ENCODE measurements at places on chromosomes 16 and 17. TPM values are rescaled to one million over a fixed set of nuclear protein-coding genes. Genes with fewer than 3 reads are reported as not detected.

The CACNG1 gene
- total RNA-seq: not detected

The SLC7A5 gene
- total RNA-seq: 348 TPM

The SLFN5 gene
- total RNA-seq: 46.7 TPM

The MEOX1 gene
- total RNA-seq: not detected

The PABPN1L gene
- total RNA-seq: not detected

The KRT33A gene
- total RNA-seq: not detected

The NPIPB9 gene
- 7.8 TPM for total RNA-seq

The WNT3 gene
- 0.29 TPM for total RNA-seq

The CES5A gene
- not detected for total RNA-seq

The SMTNL2 gene
- not detected for total RNA-seq

GRCh38 chr16:3369073-3369472 is 13.4 kb downstream of the OR2C1 start:
- no peaks in the 10 kb centered on the region for H3K27me3 ChIP-seq
- no peaks in the 10 kb centered on the region for H3K4me1 ChIP-seq
- H3K4me3 ChIP-seq: no peak overlapping the region
- peaks cover 12% of the 10 kb centered on the region for H3K36me3 ChIP-seq
- H3K27ac ChIP-seq: no peak overlapping the region

DNA sequence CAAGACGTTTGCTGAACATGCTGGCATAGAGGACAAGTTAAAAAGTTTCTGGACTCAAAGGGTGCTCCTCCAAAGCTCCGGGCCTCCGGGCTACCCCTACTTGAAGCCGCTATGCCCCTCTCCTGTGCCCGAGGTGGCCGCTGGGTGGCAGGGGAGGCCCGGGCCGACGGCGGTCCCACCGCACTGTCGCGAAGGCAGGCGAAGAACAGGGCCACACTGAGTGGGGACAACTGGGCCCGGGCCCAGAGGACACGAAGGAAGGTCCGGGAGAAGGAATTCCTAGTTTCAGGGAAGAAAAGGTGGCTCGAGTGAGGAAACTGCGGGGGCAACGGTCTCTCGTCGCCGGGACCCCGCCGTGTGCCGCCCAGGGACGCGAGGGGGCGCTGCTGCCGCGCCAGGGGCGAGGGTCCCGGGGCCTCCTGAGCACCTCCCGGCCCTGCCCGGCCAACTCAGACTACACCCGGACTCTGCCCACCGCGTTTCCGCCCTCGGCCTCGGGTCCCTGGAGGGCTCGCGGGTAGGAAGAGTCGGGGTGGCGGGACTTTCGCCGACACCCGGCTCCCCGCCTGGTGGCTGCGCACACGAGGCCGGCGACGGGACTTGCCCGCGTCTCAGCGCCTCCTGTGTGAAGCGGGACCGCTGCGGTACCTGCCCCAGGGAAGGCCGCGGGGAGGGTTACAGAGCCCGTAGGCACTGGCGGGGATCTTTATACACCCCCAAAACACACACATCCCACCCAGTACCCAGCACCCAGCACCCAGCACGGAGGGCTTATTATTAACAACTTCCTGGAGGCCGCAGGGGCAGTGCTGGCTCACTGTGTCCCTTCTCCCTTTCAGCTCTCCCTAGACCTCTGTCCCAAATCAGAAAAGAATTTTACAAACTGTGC is 772 bp upstream of the CHCT1 start:
- H3K4me3 ChIP-seq: peak overlapping the region; percentile 69
- no peaks in the 10 kb centered on the region for H3K36me3 ChIP-seq
- DNase-seq: peak; percentile 81

GRCh38 chr16:3935921-3936320 is 55.4 kb upstream of the CREBBP start:
- no peak for DNase-seq
- no peaks in the 10 kb centered on the region for H3K36me3 ChIP-seq
- H3K4me1 ChIP-seq: no peaks in the 10 kb centered on the region
- H3K4me3 ChIP-seq: no peak overlapping the region
- H3K27me3 ChIP-seq: peaks cover 3% of the 10 kb centered on the region

DNA sequence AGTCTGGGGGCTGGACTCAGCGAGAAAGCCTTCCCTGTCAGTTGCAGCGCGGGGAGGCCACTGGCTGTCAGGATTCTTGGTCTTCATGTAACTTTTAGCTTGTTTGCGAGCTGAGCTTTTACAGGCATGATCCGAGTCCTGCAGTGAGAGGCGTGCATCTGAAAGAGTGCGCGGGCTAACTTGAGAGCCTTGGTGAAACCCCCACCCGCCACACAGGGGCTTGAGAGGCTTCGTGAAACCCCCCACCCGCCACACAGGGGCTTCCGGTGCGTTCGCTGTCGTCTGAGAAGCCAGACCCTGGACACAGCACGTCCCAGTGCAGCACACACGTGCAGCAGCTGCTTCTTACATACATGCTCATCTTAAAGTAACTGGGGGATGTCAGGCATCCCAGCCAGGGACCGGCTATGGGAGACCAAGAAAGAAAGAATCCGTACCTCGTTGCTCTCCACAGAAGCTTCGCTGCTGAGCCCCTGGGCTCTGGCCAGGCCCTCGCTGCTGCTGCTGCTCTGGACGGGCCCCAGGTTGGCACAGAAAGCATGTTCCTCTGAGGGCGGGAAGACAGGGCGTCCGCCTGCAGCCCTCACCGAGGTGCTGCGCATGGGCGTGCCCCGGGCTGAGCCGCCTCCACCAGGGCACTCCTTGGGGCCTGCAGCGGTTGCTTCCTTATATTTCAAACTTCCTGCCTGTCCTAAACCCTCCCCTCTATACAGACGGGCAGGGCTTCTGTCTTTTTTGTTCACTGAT is 7.8 kb downstream of the NUDT16L1 start:
- no peaks in the 10 kb centered on the region for H3K4me1 ChIP-seq
- no peak overlapping the region for H3K4me3 ChIP-seq
- no peaks in the 10 kb centered on the region for H3K27me3 ChIP-seq
- peak; percentile 29 for DNase-seq
- peaks cover 6% of the 10 kb centered on the region for H3K36me3 ChIP-seq
- no peak overlapping the region for H3K27ac ChIP-seq

- no peaks in the 10 kb centered on the region for H3K4me1 ChIP-seq
These were observed 650 bp upstream of the OTOP3 start for GRCh38 chr17:74935048-74935447.

GRCh38 chr17:16989953-16990860 is 18.3 kb upstream of the TNFRSF13B start:
- peak overlapping the region; percentile 80 for H3K4me3 ChIP-seq
- no peak for DNase-seq
- H3K27ac ChIP-seq: peak overlapping the region; percentile 78
- H3K4me1 ChIP-seq: peaks cover 45% of the 10 kb centered on the region
- no peaks in the 10 kb centered on the region for H3K27me3 ChIP-seq

- peaks cover 14% of the 10 kb centered on the region for H3K36me3 ChIP-seq
- no peak overlapping the region for H3K27ac ChIP-seq
- no peaks in the 10 kb centered on the region for H3K27me3 ChIP-seq
- DNase-seq: peak; percentile 54
- no peaks in the 10 kb centered on the region for H3K4me1 ChIP-seq
These were observed 74.3 kb downstream of the TIMM22 start for GRCh38 chr17:1071103-1071825.

DNA sequence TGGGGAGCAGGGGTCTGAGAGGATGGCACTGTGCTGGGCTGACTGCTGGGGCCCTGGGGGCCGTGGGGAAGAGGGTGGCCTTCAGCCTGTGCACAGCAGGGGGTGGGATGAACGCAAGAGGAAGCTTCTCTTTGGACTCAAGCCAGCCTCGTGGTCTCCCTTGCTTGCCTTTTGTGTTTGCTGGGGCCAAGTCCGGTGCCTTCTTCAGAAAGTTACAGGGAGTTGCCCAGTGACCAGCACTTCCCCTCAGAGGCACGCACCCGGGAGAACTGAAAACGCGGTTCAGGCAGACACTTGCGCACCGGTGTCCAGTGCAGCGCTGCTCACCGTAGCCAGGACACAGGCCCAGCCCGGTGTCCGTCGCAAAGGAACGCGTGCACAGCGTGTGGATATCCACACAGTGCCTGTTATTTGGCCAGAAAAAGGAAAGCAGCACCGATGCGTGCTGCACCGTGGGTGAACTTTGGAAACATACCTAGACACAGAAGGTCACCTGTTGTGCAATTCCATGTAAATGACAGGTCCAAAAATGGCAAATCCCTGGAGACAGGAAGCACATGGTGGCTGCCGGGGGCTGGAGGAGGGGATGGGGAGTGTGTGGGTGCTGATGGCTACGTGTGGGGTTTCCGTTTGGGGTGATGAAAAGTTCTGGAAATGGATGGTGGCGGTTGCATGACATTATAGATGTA is 29.4 kb upstream of the NUDT16L1 start:
- H3K36me3 ChIP-seq: no peaks in the 10 kb centered on the region
- DNase-seq: no peak
- peak overlapping the region; percentile 71 for H3K27ac ChIP-seq

DNA sequence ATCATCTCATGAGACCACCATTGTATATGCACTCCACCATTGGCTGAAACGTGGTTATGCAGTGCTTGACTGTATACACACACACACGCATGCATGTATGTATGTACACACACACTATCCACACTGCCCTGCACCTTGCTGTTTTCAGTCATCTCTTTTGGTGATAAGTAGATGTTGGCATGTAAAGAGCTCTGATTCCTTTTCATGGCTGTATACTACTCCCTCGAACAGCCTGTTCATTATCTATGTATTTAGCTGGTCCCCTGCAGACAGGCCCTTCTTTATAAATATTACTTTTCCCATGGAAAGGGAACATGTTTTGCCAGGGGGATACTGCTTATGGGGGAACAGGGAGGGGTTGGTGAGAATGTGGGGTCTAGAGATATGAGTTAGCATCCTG is 349.4 kb downstream of the FOXL1 start:
- H3K4me3 ChIP-seq: no peak overlapping the region
- no peak overlapping the region for H3K27ac ChIP-seq
- no peaks in the 10 kb centered on the region for H3K4me1 ChIP-seq
- no peak for DNase-seq
- peaks cover 34% of the 10 kb centered on the region for H3K27me3 ChIP-seq

DNA sequence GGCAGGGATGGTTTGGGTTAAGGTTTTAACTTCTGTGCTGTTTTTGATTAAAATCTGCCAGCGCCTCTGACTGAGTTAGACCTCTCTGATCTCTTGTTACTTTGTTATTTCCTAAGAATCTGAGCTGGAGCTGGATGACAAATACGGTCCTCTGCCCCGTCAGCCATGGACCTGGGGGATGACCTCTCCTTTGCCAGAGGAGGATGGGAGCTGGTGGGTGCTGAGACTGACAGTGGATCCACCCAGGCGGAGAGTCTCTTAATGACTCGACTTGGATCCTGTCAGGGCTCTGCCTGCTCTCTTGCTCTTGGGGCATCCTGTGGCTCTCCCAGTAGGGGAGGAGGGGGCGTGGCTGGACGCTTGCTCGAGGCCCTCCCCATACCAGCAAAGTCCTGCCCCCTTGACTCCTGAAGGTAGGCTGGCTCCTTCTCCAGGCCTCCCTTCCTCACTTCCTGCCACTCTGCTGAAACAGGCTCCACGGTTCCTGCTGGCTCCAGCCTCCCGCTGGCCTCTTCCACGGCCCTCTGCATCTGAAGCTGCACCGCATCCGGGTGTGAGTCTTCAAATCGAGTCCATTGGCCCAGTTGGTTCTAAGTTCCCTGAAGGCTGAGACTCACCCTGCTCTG is 24.8 kb upstream of the MAP3K14 start:
- H3K4me3 ChIP-seq: no peak overlapping the region
- no peak overlapping the region for H3K27ac ChIP-seq
- H3K27me3 ChIP-seq: no peaks in the 10 kb centered on the region
- no peaks in the 10 kb centered on the region for H3K36me3 ChIP-seq
- H3K4me1 ChIP-seq: peaks cover 7% of the 10 kb centered on the region

GRCh38 chr17:4505187-4505586 is 6.5 kb downstream of the SPNS2 start:
- no peak overlapping the region for H3K27ac ChIP-seq
- peaks cover 29% of the 10 kb centered on the region for H3K27me3 ChIP-seq
- DNase-seq: no peak
- H3K4me3 ChIP-seq: no peak overlapping the region
- no peaks in the 10 kb centered on the region for H3K36me3 ChIP-seq

DNA sequence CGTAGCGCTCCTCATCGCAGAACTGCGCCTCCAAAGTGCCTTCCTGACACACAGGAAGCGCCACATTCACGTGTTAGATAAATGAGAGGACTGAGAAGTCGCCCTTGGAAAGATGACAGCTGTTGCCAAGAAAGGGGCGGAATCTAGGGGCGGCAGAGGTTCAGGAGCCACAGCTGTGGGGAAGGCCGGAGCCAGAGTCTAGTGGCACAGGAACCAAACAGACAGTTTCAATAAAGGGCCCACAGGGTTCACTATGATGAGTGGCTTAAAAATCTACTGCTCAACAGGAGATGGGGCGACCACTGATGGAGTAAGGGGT is 4.7 kb downstream of the FLCN start:
- no peak for DNase-seq
- H3K27me3 ChIP-seq: no peaks in the 10 kb centered on the region
- H3K27ac ChIP-seq: no peak overlapping the region
- H3K4me1 ChIP-seq: peaks cover 25% of the 10 kb centered on the region

- DNase-seq: no peak
- H3K27me3 ChIP-seq: peaks cover 15% of the 10 kb centered on the region
- peak overlapping the region; percentile 85 for H3K27ac ChIP-seq
- peaks cover 34% of the 10 kb centered on the region for H3K4me1 ChIP-seq
These were observed 677 bp upstream of the ZNHIT3 start for GRCh38 chr17:36485805-36486203.

GRCh38 chr17:44530896-44531418 is 26.3 kb upstream of the FZD2 start:
- H3K27me3 ChIP-seq: no peaks in the 10 kb centered on the region
- no peak overlapping the region for H3K4me3 ChIP-seq
- H3K4me1 ChIP-seq: peaks cover 7% of the 10 kb centered on the region
- DNase-seq: no peak

- peak overlapping the region; percentile 54 for H3K27ac ChIP-seq
- peaks cover 66% of the 10 kb centered on the region for H3K4me1 ChIP-seq
- no peak overlapping the region for H3K4me3 ChIP-seq
- H3K27me3 ChIP-seq: no peaks in the 10 kb centered on the region
- peaks cover 4% of the 10 kb centered on the region for H3K36me3 ChIP-seq
These were observed 123.8 kb downstream of the SMG6 start for GRCh38 chr17:2179615-2180295.

DNA sequence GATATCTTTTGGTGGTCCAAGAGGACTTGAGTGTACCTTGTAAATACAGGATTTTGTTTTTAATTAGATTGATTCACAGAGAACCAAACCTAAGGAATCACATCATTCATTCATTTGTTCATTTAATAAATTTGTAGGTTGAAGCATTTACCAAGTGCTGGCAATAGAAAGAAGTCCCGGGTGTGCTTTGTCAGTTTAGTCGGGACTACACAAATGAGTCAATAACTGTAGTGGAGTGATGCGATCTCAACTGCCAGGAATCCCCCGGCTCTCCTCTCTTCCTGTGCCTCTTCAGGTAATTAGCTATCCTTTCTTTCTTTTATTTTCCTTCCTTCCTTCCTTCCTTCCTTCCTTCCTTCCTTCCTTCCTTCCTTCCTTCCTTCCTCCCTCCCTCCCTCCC is 1.4 kb upstream of the WWOX start:
- DNase-seq: no peak
- H3K27me3 ChIP-seq: peaks cover 24% of the 10 kb centered on the region
- H3K4me3 ChIP-seq: no peak overlapping the region
- H3K36me3 ChIP-seq: no peaks in the 10 kb centered on the region
- H3K27ac ChIP-seq: no peak overlapping the region

- H3K27ac ChIP-seq: no peak overlapping the region
These were observed 5.8 kb downstream of the SEPHS2 start for GRCh38 chr16:30439720-30440348.
